ENCODE measurements at places on chromosomes 3 and 15.

DNA sequence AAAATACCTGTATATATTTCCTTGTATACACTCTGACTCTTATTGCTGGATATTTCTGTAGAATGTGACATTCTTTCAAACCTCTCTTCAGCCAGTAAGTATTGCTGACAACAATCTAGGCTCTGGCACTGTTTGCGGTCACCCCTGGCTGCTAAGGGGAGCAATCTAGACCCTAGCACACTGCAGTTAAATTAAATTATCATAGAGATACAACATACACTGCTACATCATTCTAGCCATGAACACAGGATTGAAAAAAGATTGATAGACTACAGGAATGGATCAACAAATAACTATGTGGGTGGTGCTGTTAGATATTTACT is 108.7 kb upstream of the MEIS2 start:
- DNase-seq = no peak

DNA sequence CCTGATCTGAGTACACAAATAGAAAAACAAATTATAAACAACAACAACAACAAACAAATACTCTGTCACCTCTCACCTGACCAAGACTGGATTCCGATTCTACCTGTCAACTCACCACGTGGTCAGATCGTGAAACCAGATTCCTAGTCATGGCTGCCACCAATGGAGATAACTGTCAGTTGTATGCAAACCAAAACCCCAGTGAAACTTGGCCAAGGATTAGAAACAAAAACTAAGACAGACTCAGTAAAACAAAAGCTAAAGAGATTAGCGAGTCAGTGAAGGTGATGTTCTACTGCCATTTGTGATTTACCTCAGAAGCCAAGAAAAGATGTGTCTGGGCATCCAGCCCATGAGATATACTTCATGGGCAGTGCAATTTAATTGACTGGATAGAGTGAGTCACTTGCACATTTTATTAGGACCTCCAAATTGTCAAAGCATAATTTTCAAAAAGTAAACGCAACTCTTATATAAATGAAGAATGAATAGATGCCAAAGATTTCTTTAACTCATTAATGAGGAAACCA is 31.1 kb downstream of the PHLDB2 start:
- no peak for DNase-seq

- DNase-seq = no peak
These were observed 179.6 kb downstream of the NSMCE3 start for GRCh38 chr15:29089731-29090616.

DNA sequence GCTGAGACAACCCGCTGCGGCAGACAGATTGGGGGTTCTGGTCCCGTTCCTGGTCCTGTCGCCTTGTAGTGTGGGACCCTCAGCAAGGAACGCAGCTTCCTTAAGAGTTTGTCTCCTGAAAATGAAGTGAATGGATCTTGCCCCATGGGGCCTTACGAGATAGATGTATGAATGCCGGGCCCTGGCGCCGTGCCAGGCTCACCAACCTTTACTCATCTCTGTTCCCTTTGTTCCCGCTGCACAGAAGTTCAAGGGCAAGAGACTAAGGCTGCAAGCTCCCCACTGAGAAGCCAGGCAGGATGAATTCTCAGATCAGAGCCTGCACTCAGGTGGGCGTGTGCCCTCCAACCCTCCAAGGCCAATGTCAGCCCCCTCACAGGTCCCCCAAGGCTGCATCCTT is 162.7 kb upstream of the IQSEC1 start:
- no peak for DNase-seq

DNA sequence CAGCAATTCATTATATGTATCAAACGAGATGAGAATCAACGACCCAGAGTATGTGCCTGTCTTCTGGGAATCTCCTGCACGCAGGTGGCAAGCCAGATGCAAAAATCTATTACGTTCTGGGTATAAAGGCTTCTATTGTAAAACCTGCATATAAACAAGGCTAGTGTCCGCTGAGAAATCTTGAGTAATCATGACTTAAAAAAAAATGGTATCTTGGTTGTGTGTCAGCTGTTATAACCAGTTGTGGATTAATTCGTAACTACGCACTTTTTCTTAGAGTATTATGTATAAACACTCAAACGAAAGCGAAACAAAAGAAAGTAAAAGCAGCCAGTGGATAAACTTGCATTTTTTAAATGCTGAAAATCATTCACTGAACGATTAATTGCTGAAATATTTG is 509.1 kb downstream of the RSL24D1 start:
- no peak for DNase-seq

DNA sequence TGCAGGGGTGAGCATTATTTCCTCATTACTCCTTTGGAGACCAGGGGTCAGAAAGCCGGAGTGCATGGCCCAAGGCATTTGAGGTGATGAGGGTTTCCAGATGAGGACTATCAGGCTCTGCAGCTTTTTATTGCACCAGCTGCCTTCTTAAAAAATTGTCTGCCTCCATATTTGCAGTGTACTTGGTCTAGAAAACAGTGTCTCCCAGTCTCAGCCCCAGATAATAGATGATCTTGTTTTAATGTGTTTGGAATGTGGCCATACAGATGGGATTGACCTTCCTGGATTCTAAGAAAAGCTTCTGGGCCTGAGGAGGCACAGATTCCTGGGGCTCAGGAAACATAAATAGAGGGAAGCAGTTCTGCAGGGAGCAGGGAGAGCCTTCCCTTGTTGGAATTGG is 123.3 kb downstream of the GABRG3 start:
- no peak for DNase-seq

DNA sequence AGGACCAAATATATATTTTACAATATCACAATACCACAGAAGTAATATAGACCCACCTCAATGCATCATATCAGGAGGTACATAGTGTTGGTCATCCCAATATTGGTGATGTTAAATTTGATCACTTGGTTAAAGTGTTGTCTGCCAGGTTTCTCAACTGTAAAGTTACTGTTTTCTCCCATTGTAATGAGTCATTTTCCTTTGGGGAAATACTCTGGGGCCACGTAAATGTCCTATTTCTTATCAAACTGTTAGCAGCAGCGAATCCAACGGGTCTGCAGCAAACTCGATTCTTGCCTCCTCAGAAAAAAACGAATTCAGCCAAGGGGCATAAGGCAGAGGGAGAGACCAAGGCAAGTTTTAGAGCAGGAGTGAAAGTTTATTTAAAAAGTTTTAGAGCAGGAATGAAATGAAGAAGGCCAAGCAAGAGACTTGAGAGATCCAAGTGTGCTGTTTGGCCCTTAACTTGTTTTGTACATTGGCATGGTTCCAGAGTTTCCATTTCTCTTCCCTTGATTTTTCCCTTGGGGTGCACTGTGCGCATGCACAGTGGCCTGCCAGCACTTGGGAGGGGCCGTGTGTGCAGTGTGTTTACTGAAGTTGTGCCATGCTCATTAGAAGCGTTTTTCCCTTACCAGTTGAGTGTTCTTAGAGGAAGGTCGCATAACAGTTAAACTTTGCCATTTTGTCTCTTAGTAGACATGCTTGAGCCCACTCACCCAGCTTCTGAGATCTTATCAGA is 512.5 kb downstream of the AGBL1 start:
- DNase-seq = no peak

GRCh38 chr3:9311228-9311627 is 51.6 kb upstream of the THUMPD3 start:
- DNase-seq = no peak

DNA sequence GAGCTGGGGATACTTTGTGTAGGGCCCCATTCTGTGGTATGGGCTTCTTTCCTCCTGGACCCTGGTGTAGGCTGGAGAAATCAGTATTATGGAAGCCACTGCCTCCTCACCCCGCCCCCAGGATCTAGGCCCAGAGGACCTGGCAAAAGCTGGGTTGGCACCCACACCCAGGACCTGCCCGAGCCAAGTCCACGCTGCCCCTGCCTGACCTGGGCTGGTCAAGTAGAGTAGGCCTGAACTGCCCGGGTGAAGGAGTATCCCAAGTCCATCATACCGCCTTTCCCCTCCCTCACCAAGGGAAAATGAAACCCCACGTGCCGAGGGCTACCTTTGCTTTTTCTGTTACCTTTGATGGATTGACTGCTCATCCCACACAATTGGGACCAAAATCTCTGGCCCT is 37.7 kb upstream of the TRAK1 start:
- DNase-seq = no peak

- no peak for DNase-seq
These were observed 66.9 kb downstream of the CMTM8 start for GRCh38 chr3:32305361-32305876.

- no peak for DNase-seq
These were observed 57.9 kb downstream of the ITGB5 start for GRCh38 chr3:124829178-124829818.

DNA sequence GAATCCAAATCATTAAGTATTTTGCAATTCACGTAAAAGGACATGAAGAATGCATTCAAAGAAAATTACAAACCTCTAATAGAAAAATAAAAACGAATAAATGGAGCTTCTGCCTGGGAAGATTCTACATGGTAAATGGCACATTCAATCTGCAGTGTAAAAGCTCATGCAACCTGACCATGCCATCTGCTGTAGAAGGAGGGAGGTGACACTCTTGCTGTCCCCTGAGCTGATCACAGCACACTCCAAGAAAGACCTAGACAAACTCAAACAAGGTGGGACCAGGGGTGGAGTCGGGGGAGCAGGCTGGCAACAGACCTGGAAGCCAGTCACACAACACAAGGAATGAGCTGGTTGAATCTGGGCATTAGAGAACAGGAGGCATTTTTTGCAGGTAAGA is 101.8 kb downstream of the BDH1 start:
- no peak for DNase-seq

GRCh38 chr15:38823263-38823662 is 258.6 kb upstream of the RASGRP1 start:
- no peak for DNase-seq

GRCh38 chr15:85564686-85565085 is 184.3 kb downstream of the AKAP13 start:
- DNase-seq = no peak

DNA sequence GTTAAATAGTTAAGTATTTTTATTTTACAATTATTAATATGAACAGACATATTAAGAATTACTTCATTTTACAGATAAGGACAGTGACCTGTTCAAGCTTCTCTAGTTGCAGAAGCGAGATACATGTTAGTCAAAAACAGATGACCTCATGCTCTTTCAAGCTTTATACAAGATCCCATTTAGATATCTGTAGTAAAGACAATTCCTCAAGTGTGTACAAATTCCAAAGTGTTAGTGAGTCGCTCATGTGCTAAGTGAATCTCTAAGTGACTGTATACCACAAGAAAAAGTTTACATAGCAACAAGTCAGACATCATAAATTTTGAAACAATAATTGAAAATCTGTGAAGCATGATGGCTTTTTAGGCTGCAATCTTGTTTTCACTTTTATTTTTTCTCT is 293.8 kb downstream of the ROBO1 start:
- no peak for DNase-seq

GRCh38 chr3:168714609-168715240 is 619.0 kb upstream of the GOLIM4 start:
- DNase-seq = no peak

GRCh38 chr3:166199491-166199890 is 362.3 kb upstream of the BCHE start:
- DNase-seq = no peak
